MG63 (cell line): ENCODE measurements at places on chromosomes 7 and 10. TPM values are rescaled to one million over a fixed set of nuclear protein-coding genes. Genes with fewer than 3 reads are reported as not detected.

DNA sequence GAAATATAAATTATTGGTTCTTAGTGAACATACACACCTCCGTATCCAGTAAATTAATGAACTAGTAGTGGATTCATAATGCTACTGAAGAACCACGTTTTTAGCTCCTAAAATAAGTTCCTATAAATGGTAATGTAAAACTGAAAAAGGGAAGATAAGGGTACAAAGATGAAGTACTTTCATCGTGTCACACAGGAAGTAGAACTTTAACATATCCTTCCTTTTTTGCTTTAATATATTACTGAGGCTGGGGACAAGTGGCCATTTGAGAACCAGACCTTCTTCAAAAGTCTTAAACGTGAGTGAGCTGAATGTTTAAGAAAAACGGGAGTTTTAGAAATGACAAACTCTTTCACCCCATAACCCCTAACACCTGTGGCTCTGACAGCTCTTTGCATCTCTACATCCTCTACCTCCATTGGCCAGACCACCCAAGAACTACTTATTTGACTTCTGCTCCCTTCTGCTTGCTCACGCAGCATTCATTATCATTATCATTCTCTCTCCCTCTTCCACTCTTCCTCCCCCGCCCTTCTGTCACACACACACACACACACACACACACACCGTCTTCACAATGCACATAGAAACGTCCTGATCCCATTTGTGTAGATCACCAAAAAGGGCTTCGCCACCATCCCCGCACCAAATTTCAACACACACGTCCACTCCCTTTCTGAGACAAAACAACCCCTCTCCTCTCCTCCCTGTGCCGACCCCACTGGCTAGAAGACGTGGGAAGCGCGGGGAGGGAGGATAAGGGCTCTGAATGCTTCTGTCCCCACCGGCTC, 677 bp downstream of the SKAP2 start:
- DNase-seq: no peak

DNA sequence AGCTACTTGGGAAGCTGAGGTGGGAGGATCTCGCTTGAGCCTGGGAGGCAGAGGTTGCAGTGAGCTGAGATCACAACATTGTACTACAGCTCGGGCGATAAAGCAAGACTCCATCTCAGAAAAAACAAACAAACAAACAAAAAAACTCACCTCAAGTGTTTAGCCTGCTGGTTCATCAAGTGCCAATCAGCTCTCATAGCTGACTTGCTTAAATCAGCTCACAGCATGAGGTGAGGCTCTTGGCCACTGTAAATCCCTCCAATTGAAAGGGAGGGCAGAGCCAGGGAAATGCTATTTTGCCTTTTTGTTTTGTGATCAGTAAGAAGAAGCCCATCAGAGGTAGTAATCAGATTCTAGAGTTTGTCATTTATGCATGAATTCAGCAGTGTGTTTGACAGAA, 112.3 kb downstream of the RAB11FIP2 start:
- no peak for DNase-seq

DNA sequence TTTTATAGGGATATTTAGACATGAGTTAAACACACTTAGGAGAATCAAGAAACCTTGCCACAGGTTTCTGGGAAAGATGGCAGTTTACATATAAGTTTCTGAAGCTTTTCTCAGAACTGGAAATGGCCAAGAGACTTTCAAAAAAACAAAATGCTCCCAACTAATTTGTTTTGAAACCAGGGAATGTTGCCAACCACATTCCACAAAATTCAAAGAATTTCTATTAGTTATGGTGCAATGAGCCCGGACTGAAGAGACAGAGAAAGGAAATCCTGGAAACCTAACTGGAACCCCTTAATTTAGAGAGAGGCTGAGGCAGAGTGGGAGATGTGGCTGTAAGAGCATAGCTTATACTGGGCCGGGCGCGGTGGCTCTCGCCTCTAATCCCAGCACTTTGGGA, 128.5 kb downstream of the PTEN start:
- no peak for DNase-seq

Gene WNT2
- total RNA-seq: not detected in 2 replicates

DNA sequence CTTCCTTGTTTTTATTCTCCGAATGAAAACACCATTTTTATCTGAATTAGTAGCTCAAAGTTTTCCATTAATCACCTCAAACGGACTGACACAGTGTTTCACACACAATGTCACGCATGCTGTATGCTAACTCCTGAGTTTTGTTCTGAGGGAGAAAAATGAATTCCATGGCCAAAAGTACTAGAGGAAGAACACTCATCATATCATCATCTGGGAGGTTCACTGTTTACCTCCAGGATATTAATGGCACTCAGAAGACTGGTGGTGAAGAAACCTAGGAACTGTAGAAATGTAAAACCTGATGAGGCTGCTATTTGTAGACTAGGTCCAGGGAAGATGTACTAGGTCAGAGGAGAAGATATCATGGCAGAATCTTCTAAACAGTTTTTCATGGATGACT, 395.6 kb upstream of the ETV1 start:
- no peak for DNase-seq
